ENCODE measurements at places on chromosomes 12 and 14.

GRCh38 chr12:67541625-67541991, 106.9 kb upstream of the DYRK2 start:
- DNase-seq = no peak

DNA sequence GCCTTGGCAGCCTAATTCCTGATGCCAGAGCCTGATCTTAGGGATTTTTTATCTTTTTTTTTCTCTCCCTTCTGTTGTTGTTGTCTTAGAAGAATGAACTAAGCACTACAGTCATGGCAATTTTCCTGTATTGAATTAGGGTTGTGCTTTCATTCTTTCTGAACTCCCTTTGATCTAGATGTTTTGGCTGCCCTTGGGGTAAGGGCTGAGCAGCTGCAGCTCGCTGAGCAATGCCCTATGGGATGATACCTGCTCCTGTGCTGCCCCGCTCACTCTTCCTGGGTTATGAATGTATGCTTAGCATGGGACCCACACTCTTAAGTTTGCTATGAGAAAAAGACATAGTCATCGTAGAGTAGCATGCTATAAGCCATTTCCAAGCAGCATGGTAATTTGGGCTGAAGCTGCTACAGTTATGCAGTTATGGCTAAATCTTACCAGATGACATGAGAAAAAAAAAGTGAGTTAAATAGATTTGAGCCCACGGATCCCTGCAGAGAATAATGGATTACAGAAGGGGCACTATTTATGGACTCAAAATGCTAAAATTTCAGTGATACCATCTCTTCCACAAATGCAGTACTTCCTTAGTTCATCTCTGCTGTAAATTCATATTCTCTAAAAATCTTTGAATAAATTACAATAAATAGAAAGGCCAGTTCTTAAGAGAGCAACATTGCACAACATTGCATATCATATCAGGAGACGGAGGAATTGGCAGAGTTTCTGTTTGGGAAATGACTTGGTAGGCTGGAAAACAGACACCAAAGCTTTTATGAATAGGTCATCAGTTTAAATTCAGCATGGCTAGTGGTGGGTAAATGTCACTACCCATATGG, 79.2 kb upstream of the PTHLH start:
- DNase-seq = no peak

- DNase-seq = no peak
Observed at GRCh38 chr14:49640540-49641417, 5.7 kb upstream of the DNAAF2 start.

- DNase-seq = no peak
Observed at GRCh38 chr12:119176267-119177055, 2.3 kb upstream of the HSPB8 start.

GRCh38 chr14:95417492-95417891, 97.8 kb upstream of the CLMN start:
- DNase-seq = no peak

GRCh38 chr12:4135919-4136605, 137.5 kb upstream of the CCND2 start:
- DNase-seq = no peak

DNA sequence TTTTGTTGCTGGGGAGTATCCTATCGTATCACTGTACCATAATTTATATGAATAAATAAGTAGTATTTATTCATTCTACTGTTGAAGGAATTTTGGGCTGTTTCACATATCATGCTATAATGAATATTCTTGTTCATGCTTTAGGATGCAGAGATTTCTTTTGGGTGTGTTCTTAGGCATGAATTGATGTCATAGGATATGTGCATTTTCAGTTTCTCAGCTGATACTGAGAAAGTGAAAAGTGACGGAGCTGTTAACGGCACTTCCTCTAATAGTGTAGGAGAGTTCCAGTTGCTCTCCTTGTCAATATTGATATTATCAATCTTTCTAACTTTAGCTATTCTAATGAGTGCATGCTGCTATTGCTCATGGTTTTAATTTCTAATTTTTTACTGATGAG, 23.2 kb upstream of the SDR39U1 start:
- no peak for DNase-seq

Data from dorsolateral prefrontal cortex (tissue), 122 donors.